ENCODE measurements at places on chromosomes 13 and 19.

GRCh38 chr19:22052644-22053013 lies 345 bp downstream of the ZNF257 start:
- ATAC-seq, result peak; percentile 45

DNA sequence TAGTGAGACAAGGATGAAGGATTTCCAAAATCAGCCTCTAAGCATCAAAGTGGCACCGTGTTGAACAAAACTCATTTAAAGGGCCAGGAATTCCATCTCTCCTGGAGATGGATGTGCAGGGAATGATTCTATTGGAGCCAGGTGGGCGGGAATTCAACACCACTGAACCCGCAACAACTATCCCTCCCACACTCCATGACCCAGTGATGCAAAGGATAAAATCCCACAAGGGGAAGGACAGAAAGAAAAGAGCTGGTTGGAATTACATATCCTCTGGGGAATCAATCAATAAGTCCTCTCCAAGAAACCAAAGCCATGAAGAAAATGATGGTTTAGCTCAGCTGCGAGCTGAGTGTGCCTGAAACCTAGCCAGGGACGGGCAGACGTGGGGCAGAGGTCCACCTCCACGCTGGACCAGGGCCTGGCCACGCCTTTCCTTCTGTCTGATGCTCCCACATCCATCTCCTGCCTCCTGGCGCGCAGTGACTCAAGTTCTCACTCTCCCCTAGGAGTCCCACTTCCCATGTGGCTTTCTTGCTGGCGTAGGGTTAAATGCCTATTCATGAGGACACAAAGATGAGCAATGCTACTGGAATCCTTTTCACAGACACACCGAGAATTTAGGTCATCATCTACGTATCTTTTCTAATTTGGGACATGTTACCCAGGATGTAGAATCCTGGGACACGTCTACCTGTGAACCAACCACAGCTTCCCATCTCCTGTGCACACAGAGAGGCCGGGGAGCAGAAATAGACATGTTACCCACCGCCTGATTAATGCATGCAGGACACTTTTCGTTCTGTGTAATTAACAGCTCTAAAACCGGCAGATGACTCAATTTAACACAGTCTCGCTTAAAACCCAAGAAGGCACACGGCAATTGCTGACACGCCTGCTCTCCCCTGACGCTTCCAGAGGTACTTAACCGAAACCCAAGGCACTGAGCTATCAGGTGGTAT lies 48.6 kb downstream of the PEPD start:
- no peak for ATAC-seq

DNA sequence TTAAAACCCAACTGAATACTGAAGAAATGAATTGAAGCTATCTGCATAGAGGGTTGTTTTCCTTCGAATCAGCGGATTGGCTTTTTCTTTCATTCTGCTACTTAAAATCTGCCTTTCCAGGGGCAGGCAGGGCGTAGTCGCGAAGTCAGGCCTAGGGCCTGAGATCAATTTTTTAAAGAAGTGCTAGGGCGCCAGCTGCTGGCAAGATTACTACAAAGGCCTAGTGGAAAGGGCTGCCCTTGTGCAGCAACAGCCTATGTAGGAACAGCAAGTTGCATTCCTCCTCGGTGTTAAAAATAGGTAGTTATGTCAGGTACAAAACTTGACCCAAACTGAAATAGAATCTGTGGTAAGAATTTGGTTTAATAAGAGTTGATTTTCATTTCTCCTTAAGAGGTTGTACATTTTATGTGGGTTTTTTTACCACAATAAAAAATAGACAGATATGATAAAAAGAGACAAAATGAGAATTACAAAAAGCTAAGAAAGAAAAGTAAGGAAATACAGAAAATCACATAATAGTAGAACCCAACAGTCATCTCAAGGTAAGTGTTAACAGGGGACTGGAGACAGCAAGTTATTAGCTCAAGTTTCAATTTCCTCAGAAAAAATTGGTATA lies 9.5 kb upstream of the URAD start:
- peak; percentile 36 for ATAC-seq

DNA sequence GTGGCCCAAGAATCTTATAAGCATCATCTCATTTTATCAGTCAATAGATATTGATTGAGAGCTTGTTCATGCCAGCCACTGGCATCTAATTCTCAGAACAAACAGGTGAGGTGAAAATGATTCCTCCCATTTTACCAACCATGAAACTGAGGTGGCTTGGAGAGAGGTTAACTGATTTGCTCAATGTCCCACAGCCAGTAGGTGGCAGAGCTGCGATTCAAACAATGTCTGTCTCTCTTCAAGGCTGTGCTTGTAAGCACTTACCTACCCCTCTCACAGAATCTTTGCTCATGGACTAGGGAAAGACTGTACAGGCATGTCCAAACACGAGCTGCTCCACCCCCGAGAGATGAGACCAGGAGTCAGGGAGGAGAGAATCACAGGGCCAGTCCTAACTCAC lies 21.5 kb upstream of the GSX1 start:
- ATAC-seq, result no peak

DNA sequence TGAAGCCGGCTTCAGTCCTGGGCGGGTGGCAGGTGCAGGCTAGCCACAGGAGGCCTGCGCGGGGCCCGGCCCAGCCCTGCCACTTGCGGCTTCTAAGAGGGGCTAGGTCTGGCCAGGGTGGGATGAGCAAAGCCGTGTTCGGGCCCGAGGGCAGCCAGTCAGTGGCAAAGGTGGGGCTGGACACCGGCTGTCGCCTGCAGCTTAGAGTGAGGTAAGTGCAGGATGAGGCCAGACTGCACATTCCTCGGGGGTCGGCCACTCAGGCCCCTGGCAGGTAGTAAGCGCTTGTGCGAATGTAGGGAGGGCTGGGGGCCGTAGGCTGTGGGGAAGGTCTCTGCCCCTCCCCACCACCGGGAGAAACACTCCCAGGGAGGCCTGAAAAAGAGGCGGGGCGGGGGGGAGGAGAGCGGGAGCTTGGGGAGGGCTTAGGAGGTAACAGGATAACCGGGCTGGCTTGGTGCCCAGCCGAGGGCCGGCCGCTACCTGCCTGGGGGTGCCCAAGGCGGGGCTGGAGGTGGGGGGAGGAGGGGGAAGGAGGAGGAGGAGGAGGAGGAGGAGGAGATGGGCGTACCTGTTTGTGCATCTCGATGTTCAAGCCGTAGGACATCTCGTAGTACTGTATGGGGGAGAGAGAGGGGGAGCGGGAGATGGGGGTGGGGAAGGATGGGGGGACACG lies 6.4 kb downstream of the TLE5 start:
- ATAC-seq, result no peak

GRCh38 chr19:5466072-5466471 lies 10.9 kb downstream of the ZNRF4 start:
- no peak for ATAC-seq

DNA sequence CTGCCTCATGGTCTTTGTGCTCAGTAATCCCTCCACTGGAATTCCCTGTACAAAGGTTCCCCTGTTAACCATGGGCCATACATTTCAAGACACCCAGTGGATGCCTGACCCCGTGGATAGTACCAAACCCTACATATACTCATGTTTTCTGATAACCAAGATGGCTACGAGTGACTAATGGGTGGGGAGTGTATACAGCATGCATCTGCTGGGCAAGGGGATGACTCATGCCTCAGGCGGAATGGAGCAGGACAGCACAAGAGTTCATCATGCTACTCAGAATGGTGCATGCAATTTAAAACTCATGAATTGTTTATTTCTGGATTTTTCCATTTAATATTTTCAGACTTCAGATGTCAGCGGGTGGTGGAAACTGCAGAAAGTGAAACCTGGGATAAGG lies 13.3 kb upstream of the FGF9 start:
- no peak for ATAC-seq

GRCh38 chr13:38763446-38764381 lies 76.8 kb downstream of the FREM2 start:
- ATAC-seq, result no peak

DNA sequence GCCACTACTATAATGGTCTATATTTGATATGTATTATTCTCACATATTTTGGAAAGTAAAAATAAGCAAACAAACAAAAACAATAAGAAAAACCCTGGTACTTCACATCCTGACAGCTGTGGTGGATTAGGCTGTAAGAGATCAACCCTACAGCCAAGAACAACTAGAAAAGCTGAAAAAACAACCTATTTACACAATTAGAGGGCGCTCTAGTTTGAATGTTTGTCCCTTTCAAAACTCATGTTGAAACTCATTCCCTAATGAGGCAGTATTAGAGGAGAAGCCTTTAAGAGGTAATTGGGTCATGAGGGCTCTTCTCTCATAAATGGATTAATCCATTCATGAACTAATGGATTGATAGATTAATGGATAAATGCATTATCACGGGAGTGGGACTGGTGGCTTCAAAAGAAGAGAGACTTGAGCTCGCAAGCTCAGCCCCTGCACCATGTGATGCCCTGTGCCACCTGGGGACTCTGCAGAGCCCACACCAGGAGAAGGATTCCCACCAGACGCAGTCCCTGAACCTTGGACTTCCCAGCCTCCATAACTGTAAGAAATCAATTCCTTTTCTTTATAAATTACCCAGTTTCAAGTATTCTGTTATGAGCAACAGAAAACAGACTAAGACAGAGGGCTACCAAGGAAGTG lies 733.9 kb upstream of the ARGLU1 start:
- ATAC-seq, result no peak

- ATAC-seq, result no peak
These were observed 7.7 kb upstream of the KASH5 start for GRCh38 chr19:49380391-49380790.

GRCh38 chr19:50205681-50206138 lies 2.3 kb downstream of the MYH14 start:
- ATAC-seq, result no peak

DNA sequence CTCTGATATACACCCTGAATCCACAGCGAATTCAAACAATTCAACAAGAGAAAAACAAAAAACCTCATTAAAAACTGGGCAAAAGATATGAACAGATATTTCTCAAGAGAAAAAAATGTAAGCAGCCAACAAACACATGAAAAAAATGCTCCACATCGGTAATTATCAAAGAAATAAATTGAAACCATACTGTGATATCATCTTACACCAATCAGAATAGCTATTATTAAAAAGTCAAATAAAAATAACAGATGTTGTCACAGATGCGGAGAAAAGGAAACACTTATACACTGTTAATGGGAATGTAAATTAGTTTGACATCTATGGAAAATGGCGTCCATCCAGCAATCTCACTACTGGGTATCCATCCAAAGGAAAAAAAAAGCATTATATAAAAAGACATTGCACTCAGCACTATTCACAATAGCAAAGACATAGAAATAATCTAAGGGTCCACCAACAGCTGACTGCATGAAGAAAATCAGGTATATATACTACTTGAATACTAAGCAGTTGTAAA lies 1495.0 kb upstream of the PCDH20 start:
- no peak for ATAC-seq

DNA sequence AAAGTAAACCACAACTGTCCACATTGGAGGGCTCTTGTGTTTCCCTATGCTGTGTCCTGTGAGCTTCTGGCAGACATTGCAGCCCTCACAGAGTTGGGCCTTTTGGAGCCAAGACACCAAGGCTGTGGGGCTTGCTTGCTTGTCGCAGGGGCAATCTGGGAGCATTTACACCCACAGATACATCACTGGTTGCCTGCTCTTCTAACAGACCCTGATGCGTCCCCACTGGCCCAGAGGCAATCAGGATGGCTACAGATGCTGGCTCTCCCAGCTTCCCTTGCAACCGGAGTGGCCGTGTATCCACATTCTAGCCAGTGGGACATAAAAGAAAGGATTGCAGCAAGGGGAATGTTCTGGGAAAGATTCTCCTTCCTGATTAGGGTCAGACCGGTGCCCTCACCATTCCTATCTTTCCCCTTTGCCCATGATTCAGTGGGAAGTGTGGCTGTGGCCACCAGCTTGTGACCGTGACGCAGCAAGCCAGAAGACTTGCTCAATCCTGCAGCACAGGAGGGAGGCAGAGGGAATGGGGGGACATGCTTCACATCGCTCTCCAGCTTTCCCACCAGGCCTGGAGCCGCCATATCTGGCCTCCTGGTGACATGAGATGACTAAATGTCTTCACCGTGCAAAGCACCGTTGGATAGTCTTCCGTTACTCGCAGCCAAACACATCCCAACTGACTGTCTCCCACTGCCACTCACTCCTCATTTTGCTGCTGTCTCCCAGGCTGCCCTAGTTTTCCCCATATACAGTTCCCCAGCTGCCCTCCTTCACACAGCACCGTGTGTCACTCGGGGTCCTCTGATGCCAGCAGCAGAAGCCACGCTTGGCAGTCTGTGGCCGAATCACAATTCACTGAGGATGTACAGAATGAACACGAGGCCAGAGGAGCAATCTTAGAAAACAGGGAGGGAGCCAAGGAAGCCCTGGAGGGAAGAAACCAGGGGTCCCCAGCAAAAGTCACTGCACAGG lies 151.0 kb downstream of the DPF1 start:
- ATAC-seq, result no peak

DNA sequence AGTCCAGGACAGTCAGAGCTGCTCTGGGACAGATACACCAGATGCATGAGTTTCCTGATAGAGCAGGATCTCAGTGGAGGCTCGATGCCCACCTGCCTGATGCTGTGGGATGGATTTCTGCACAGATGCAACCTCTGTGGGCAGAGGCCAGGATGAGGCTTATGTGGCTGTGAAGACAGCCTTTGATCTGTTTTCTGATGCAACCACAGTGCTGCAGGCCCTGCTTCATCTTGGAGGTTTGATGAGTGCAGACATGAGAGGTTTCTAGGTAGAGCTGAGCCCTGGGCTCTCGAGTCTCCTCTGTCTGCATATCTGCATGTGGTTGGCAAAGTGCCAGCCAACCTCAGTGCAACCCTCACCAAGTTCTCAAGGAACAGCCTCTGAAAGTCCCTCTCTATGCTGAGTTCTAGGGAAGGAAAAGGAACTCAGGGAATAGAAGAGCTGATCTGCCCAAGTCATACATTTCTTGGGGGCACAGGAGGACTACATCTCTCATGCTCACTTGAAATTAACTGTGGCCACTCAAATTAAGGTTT lies 23.1 kb upstream of the TSHZ3 start:
- no peak for ATAC-seq

- no peak for ATAC-seq
These were observed 1.6 kb upstream of the EGLN2 start for GRCh38 chr19:40797166-40797962.

GRCh38 chr19:58229255-58229639 lies 533 bp downstream of the ZNF544 start:
- no peak for ATAC-seq

DNA sequence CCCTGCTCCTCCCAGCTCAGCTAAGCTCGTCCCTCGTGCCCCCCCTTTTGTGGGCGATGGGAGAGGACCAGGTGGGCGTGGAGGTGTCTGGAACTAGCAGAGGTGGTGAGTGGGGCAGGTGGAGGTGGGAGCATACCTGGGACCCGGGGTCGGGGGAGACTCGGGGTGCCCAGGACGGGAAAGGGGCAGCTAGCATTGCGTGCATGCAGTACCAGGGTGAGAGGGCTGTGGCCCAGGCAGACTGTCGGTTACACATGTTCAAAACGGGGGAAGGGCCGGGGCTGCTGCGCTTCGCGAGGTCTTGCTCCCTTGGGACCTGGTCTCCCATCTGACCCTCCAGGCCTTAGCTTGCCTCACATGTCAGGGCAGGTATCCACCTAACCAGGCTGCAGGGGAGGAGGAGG lies 9.1 kb downstream of the TLE5 start:
- ATAC-seq, result no peak

DNA sequence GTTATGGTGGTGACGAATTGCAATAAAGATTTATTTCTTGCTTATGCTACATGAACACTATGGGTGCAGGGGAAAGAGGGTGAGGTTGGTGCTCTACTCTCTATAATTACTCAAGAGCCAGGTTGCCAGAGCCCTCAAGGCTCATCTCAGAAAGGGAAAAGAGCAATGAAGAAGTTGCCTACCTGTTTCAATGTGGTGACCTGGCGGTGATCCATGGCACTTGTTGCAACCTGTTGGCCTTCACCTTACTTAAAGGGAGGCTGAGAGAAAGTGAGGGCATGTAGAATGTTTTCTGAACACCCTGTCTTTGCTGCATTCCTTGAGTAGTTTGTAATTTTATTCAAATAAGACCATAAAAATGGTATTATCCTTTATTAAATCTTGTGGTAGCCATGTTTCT lies 394.4 kb downstream of the GPC6 start:
- ATAC-seq, result no peak
